Ascending aorta (tissue), 2 donors: ENCODE measurements at places on chromosomes 3 and 15. TPM values are rescaled to one million over a fixed set of nuclear protein-coding genes. Genes with fewer than 3 reads are reported as not detected.

DNA sequence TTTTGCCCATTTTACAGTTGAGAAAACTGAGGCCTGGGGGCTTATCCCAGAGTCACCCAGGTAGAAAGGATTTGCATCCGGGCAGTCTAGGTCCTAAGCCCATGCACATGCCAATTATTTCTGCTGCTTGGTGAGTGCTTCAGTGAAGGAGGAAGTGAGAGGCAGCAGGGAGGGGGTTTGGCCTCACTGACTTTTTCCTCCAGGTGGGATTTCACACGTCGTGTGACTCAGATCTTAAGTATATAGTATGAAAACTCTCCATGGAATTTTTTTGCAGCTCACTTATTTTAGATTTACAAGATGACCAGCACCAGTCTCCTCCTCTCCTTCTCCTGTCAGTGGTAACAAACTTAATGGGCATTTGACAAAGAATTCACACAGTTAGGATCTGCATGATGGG is 4.6 kb downstream of the ITGA11 start:
- DNase-seq = no peak

GRCh38 chr15:57089815-57090495 is 171.5 kb downstream of the TCF12 start:
- DNase-seq = no peak

DNA sequence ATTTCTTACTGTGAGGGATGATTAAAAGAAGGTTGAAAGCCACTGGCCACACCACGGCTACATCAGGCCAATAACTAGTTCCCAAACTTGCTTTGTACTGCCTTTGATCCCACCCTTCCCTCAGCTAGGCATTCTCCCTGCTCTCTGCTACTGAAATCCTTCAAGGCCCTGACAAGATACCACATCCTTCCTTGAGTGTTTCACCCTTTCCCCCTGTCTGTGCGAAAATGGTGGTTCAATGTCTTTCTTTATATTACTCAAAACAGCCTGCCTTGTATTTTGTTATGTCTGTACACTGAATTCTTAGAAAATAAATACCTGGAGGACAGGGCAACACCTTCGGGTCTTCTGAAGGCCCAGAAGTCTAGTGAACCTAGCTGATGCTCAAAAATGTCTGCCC is 932 bp upstream of the VPS8 start:
- no peak for DNase-seq

DNA sequence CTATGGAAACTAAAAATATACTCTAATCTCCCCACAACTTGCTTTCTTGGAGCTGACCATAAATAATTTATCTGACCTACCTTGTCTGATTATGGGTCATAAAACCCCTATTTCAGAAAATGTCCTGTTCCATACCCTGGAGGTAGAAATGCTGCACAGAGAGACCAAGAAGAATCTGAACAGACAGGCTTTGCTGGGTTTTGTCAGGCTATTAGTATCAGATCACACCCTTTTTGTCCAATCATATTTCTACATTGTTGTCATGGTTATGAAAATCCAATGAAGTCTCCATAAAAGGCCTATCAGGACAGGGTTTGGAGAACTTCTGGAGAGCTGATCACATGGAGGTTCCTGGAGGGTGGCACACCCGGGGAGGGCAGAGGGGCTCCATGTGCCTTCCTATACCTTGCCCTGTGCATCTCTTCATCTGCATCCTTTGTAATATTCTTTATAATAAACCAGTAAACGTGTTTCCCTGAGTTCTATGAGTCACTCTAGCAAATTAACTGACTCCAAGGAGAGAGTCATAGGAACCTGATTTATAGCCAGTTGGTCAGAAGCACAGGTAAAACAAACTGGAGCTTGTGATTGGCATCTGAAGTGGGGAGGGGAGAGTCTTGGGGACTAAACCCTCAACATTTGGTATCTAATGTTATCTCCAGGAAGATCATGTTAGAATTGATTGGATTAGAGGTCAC is 58.1 kb downstream of the NGLY1 start:
- no peak for DNase-seq

GRCh38 chr15:78909791-78910228 is 35.0 kb downstream of the CTSH start:
- no peak for DNase-seq

Gene FILIP1L
- total RNA-seq = 106 TPM

Gene HES1
- total RNA-seq = 22.6 TPM

Gene EID1
- 247 TPM for total RNA-seq

Gene FBXL2
- 33.4 TPM for total RNA-seq

Gene TMEM40
- total RNA-seq = not detected

Gene GOLGA8Q
- total RNA-seq = not detected
